Neural cell (in vitro differentiated cells): ENCODE measurements at places on chromosomes 12 and 14. TPM values are rescaled to one million over a fixed set of nuclear protein-coding genes. Genes with fewer than 3 reads are reported as not detected.

The CCDC88C gene
- polyA plus RNA-seq: 20.1 and 33.8 TPM in 2 replicates

The PAPLN gene
- 0.08 and 0.14 TPM in 2 replicates for polyA plus RNA-seq

The SH2B3 gene
- 3.0 and 4.4 TPM in 2 replicates for polyA plus RNA-seq

The PEBP1 gene
- 702 and 777 TPM in 2 replicates for polyA plus RNA-seq

The TEX22 gene
- polyA plus RNA-seq: 0.22 TPM in 1 of 2 replicates, not detected in the other

The PMCH gene
- not detected in 2 replicates for polyA plus RNA-seq

The STRAP gene
- 172 and 213 TPM in 2 replicates for polyA plus RNA-seq

The OTUB2 gene
- 2.5 and 2.8 TPM in 2 replicates for polyA plus RNA-seq

The KRT6C gene
- polyA plus RNA-seq: not detected in 2 replicates

The ZBTB39 gene
- polyA plus RNA-seq: 6.4 and 7.3 TPM in 2 replicates

The KCNMB4 gene
- polyA plus RNA-seq: 20.1 and 26.4 TPM in 2 replicates

The PLBD2 gene
- polyA plus RNA-seq: 4.8 and 6.7 TPM in 2 replicates

The FGF6 gene
- polyA plus RNA-seq: not detected in 2 replicates

The SMCO2 gene
- polyA plus RNA-seq: 2.4 TPM in 1 of 2 replicates, not detected in the other

The PPP1R1A gene
- 28.9 and 29.6 TPM in 2 replicates for polyA plus RNA-seq

The CLEC1B gene
- polyA plus RNA-seq: not detected in 2 replicates

The KCNK13 gene
- polyA plus RNA-seq: 0.11 TPM in 1 of 2 replicates, not detected in the other

The PMEL gene
- not detected in 2 replicates for polyA plus RNA-seq

The NINJ2 gene
- polyA plus RNA-seq: not detected in 2 replicates

The SCN8A gene
- 14.2 and 15.2 TPM in 2 replicates for polyA plus RNA-seq

The SPIC gene
- not detected in 2 replicates for polyA plus RNA-seq

The VPS33A gene
- 39.0 and 40.9 TPM in 2 replicates for polyA plus RNA-seq

The CNIH1 gene
- 125 and 128 TPM in 2 replicates for polyA plus RNA-seq

The TAS2R10 gene
- 3.9 and 8.3 TPM in 2 replicates for polyA plus RNA-seq

The CLEC6A gene
- not detected in 2 replicates for polyA plus RNA-seq

The KCNH3 gene
- 0.63 and 3.0 TPM in 2 replicates for polyA plus RNA-seq

The NUP107 gene
- 48.4 and 64.1 TPM in 2 replicates for polyA plus RNA-seq

The CLEC7A gene
- not detected in 2 replicates for polyA plus RNA-seq

The IAPP gene
- not detected in 2 replicates for polyA plus RNA-seq

The ASIC1 gene
- 8.0 and 9.1 TPM in 2 replicates for polyA plus RNA-seq

The PRMT5 gene
- 102 and 114 TPM in 2 replicates for polyA plus RNA-seq

The E2F7 gene
- polyA plus RNA-seq: 0.48 and 0.52 TPM in 2 replicates

The RNU4-1 gene
- under 0.01 TPM in 1 of 2 replicates, not detected in the other for polyA plus RNA-seq

The PLBD1 gene
- not detected in 2 replicates for polyA plus RNA-seq

The TMED8 gene
- 15.6 and 16.5 TPM in 2 replicates for polyA plus RNA-seq

The DCN gene
- polyA plus RNA-seq: 0.76 TPM in 1 of 2 replicates, not detected in the other

The NPFF gene
- not detected in 2 replicates for polyA plus RNA-seq

The AMDHD1 gene
- polyA plus RNA-seq: 0.20 TPM in 1 of 2 replicates, not detected in the other

The KCNA1 gene
- polyA plus RNA-seq: 11.6 and 14.7 TPM in 2 replicates

The TAS2R46 gene
- polyA plus RNA-seq: not detected in 2 replicates

The MSI1 gene
- 7.5 and 9.2 TPM in 2 replicates for polyA plus RNA-seq
